Esophagus mucosa (tissue), 1 donor: ENCODE measurements at places on chromosomes 2 and 18. TPM values are rescaled to one million over a fixed set of nuclear protein-coding genes. Genes with fewer than 3 reads are reported as not detected.

Gene NETO1
- total RNA-seq, result not detected

DNA sequence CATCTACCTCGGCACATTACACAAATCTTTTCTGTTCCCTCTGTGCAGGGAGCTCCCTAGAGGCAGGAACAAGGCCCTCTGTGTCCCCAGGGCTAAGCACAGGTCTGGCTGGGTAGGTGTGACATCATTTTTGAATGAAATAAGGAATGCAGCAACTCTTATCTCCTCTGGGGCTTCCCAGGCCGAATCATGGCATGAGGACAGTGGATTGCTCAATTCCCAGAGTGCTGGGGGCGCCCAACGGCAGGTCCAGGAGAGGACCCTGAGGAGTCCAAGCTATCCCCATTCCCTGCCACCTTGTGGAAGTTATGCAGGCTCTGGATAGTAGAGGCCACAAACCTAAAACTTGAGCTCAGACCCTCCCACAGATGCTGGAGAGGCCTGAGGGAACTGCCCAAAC, 158.0 kb upstream of the RAB6C start:
- ATAC-seq, result no peak

Gene CHST10
- 0.88 TPM for total RNA-seq

DNA sequence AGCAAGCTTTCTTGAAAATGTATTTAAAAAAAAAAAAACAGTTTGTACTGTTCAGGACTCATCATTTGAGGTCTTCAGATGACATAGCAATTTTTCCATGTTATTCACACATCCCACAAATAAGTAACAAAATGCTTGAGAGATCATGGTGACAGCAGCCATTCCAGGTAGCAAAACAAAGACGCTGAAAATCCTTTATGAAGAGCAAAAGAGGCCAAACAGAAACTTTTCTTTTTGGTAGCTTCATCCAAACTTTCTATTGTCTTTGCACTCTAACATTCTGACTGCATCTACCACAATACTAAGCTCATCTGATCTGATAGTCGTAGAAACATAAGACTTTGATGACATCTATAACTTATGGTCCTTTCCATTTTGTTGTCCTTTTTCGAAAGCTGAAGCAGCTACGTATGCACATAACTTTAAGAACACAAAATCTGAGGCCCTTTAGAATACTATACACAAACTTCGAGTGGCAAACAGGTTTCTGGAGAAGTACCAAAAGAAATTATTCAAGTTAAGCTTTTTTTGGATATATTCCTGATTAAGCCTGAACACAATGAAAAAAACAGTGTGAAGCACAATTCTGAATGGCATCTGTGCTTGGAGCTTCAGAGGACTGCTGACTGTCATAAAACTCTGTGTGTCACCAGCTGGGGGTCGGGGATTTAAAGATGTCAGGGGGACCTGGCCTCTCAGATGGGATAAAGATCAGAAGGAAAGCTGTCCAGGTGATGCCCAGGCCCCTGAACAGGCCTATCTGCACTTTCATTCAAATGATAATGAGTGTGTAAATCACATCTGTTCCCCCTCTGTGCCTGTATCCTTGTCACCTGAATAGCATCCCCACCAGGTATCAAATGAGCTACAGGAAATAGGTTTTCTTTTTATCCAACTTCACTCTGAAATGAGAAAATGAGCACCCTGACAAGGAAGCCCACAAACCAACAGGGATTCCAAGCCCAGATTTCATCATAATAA, 75.8 kb downstream of the ZEB2 start:
- no peak for ATAC-seq

Gene SAP130
- total RNA-seq, result 14.3 TPM

DNA sequence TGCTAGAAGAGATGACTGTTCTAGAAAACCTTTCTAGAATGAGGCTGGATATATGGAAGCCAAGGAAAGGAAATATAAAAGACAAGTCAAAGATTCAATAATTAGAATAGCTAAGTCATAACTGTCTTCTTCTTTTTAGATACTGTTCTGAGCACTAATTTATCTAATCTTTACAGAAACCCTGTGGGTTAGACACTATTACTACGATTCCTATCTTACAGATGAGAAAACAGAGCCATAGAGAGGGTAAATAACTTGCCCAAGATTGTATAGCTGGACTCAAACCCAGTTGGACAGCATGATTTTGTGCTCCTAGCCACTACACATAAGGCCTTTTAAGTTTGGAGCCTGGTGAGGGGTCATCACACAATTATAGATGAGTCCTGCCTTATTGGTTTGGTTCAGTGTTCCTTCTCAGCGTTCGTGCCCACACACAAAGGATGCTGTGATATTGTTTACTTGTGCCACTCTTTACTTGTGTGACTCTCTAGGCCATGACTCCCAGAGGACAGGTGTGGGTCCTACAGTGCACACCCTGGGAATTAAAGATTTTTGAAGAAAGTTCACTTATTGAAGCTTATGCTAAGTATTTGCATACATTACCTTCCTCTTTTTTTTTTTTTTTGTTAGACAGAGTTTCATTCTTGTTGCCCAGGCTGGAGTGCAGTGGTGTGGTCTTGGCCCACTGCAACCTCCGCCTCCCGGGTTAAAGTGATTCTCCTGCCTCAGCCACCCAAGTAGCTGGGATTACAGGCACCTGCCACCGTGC, 153.7 kb downstream of the PRKCE start:
- no peak for ATAC-seq

GRCh38 chr2:241593271-241593670, 34.7 kb downstream of the BOK start:
- ATAC-seq, result no peak

- ATAC-seq, result no peak
These were observed 214.8 kb downstream of the SP3 start for GRCh38 chr2:173750353-173750801.

DNA sequence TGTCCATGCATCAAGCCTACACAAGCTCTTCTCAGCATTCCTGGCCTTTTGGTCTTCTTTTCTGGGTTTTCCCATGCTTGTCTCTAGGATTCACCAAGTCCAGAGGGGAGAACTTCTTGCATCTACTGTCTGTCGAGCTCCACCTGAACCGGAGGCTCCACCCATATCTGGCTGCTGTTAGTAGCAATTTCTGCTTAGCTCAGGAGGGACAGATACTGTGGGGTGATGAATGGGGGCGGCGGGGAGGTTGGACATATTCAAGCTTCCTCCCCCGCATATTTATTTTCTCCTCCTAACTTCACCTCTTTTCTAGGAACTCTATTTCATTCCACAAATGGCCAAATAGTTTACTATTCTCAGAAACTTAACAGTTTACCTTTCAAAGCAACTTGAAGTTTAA, 163.5 kb downstream of the PTH2R start:
- ATAC-seq, result no peak

- ATAC-seq, result no peak
These were observed 76.0 kb downstream of the CD8B2 start for GRCh38 chr2:106563195-106563594.

Gene DCC
- not detected for total RNA-seq

Gene FEV
- total RNA-seq, result not detected

GRCh38 chr2:179049546-179050311, at the start of gene CCDC141:
Gene CCDC141, minus strand, starts transcription at chr2:179050137. Its CDS starts 196 bp downstream, at chr2:179049941.
- no peak for ATAC-seq

DNA sequence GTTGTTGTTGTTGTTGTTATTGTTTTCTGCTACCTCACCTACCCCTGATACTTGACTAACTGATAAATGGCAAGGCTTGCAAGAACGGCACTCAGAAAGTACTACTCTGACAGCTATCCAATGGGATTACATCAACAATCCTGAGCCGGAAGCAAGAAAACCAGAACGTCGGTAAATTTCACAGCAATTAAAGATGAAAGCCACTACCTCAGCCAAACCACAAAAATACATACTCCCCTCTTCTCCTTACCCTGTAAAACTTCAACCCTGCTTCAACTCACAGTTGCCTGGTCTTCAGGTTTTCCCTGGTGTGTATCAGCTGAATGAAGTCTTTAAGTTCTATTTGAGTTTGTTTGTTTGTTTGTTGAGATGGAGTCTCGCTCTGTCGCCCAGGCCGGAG, 293.7 kb upstream of the RND3 start:
- ATAC-seq, result no peak

Gene PLGLB2
- 0.20 TPM for total RNA-seq

Gene ANKRD29
- total RNA-seq, result 11.2 TPM

DNA sequence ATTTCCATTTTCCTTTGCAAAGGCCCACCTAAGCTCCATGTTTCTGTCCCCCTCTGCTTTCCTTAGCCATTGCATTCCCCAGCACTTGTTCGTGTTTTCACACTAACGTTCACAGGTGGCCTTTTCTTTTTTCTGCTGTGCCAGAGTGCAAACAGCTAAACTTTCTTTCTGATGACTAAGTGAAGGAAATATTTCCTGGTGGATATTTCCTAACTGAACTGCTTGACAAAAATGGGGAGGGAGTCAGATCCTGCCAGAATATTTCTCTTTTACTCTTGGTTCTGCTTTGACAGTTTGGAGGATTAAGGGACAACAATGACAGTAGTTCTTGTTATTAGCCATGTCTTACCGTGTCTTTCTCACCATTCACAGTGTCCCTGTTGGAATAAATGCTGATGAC, 344.0 kb downstream of the ARHGAP15 start:
- ATAC-seq, result no peak

- no peak for ATAC-seq
These were observed 159.6 kb downstream of the BAZ2B start for GRCh38 chr2:159456500-159457426.

DNA sequence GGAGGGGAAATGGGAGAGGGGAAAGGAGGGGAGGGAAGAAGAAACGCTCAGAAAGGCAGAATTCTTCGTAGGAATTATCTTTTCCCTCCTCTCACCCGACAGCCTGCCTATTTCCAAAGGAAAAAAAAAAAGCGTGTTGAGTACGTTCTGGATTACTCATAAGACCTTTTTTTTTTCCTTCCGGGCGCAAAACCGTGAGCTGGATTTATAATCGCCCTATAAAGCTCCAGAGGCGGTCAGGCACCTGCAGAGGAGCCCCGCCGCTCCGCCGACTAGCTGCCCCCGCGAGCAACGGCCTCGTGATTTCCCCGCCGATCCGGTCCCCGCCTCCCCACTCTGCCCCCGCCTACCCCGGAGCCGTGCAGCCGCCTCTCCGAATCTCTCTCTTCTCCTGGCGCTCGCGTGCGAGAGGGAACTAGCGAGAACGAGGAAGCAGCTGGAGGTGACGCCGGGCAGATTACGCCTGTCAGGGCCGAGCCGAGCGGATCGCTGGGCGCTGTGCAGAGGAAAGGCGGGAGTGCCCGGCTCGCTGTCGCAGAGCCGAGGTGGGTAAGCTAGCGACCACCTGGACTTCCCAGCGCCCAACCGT, at the start of gene GAD1:
Gene GAD1 (plus strand): TSS at position 384 of the 589 bp plus-strand sequence. CDS start 1,705 bp downstream, outside the sequence.
- peak; percentile 74 for ATAC-seq

DNA sequence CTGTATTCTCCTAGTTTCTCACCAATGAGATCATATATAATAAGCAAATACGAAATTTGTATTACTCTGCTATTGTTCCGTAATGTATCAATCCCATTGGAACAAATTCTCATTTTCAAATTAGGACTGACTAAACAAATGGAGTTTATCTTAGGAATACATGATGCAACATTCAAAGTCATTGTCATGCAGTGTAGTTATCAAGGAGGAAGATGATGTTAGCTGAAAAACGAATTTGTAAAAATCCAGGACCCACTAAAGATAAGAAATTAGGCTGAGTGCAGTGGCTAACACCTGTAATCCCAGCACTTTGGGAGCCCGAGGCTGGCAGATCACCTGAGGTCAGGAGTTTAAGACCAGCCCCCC, 14.9 kb downstream of the SEPTIN2 start:
- no peak for ATAC-seq

- ATAC-seq, result no peak
These were observed 29.8 kb upstream of the SCN1A start for GRCh38 chr2:166157578-166157977.

- ATAC-seq, result no peak
These were observed 605.2 kb upstream of the ID2 start for GRCh38 chr2:8076448-8077342.

Gene OSBPL6
- 6.5 TPM for total RNA-seq

DNA sequence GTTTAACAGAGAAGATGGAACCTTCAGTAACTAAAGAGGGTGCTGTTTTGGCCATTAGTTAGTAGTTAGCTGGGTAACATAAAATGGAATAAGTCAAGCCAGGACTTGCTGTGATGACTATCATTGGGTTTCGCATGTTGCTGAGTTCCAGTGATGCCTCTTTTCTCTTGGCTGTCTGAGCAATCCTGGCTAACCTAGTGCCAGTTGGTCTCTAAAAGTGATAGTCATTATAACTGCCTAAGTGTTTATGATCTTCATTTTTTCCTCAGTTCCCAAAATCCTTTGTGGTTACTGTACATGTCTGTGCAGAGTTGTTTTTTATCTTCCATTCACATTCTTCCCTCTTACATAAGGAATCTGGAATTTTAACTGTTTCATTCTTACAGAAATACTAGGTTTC, 33.4 kb downstream of the WDR43 start:
- peak; percentile 78 for ATAC-seq

DNA sequence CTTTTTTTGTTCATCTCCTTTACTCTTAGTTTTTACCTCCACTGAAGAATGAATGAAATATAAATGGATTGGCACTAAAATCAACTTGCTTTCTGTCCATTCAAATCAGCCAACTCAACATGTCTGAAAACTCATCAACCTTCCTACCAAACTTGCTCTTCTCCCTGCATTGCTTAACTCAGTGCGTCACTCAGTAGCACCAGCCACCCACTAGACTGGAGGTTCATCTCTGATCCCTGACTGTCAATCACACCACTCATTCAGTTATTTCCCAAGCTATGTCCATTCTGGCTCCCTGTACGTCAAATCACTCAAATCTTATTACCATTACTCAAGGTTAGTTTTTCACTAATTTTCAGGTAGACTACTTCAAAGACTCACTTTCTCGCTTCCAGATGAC, 75.2 kb upstream of the RBMS1 start:
- ATAC-seq, result peak; percentile 82

Gene MATN3
- 0.56 TPM for total RNA-seq

DNA sequence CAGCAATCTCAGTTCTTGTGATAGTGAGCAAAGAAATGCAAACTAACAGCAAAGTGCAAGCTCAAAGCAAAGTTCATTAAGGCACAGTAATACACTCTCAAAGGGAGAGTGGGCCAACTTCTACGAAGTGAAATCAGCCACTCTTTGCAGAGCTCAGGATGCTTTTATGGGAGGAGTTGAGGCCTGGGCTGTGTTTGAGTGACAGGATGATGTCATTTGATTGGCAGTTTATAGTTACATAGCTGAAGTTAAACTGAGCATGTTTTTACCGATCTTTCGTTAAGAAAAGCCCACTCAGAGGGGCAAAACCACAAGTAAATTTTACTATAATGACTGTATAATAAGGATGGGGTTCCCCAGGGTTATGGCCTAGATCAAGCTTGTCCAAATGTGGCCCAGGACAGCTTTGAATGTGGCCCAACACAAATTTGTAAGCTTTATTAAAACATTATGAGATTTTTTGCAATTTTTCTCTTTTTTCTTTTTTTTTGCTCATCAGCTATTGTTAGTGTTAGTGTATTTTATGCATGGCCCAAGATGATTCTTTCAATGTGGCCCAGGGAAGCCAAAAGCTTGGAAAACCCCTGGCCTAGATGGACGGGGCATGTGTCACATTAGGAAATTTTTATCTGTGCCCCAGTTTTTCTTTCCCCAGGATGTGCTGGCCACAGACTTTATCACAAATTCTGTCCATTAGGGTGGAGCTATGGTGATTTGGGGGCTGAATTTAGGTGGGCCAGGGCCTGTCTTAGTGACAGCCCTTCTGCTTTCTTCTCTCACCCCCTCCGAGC, 8.3 kb upstream of the DNAH7 start:
- no peak for ATAC-seq

GRCh38 chr2:31937741-31938140, 73.1 kb downstream of the MEMO1 start:
- no peak for ATAC-seq

GRCh38 chr2:69983392-69983966, 22.0 kb upstream of the ASPRV1 start:
- no peak for ATAC-seq
